ENCODE measurements at places on chromosomes 2 and 18.

DNA sequence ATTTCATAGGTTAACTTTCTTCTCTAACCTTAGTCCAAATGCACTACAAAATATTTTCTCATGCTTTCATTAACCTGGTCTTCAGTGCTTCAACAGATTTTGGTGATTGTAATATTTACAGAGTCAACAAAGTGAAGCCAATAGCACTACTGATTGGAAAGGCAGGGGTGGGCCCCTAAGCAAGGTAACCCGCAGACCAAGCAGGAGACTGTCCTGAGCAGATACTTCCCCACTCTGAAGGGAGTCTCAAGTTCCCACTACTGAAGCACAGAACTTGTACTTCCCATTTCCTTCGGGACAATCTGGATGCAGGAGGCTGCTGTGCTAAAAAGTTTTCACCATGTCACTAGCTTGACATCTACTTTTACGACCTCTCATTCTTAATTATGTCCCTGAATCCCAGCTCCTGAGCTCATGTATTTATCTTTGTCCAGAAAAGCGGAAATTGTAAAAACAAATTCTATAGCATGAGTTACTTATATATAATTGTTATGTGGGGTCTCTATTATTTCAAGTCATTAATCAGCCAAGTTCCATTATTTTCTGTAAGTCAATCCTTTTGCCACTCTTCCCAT, 311.6 kb upstream of the REV1 start:
- DNase-seq = no peak

DNA sequence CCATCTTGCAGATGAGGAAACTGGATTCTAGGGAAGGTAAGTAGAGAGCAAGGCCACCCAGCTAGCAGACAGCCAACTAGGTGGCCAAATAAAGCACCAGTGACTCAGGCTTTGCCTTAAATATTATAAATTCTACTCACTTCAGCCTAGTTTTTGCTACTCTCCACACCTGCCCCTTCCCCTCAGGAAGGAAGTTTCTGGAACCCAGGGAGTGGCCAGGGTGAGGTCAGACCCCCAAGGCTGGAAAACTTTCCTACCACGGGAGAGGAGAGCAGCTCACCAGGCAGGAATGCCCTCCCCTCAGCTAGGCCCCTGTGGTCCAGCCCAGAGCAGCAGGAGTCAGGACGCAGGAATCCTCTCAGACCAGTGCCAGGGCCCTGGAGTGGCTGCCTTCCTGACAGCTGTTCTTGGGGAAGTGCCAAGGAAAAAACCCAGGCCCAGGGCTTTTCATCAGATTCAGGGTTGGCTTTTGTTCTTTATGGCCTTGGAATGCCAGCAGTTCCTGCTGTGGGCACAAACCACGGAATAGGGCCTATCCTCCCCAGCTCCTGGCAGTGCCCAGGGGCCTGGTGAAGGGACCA, 5.1 kb upstream of the PAX8 start:
- no peak for DNase-seq

- no peak for DNase-seq
These were observed 10.8 kb upstream of the NCOA1 start for GRCh38 chr2:24480245-24480644.

DNA sequence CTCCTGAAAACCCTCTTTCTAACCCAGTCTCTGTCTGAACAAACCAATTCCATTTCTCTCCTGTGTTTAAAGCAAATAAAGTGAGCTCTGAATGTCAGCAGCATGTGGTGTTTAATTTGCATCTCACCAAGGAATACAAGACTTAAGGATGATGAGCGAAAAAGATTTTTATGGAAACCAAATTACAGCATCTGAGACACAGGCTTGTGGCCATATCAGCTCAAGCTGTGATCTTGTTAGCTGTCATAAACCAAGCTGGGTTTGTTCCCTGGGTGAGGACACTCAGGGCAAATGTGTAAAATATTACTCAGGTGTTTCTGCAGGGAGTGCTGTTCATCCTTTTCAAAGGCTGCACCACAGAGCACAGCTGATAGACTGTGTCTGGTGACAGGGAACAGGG, 129.3 kb upstream of the REV1 start:
- DNase-seq = no peak

GRCh38 chr2:74648009-74648443, at the start of gene M1AP:
Gene M1AP (minus strand): TSS chr2:74648330. CDS start chr2:74640275, 8,055 bp downstream.
- no peak for DNase-seq

DNA sequence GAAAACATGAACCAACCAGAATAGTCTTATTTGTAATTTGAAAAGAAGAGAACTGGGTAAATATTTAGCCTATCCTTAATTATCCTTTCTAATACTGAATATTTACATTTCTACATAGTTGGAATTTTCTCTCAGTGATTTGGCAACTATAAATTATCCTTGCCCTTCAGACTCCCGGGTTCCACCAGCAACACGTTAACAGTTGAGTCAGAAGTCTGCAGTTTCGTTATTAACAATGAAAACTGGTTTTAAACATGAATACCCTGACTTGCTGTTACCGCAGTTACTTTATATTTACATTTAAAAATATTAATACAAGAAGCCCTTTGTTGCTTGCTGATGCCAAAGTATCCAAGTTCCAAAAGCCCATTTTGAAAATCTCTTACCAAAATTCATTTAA, 673.0 kb downstream of the ARHGAP15 start:
- peak; percentile 22 for DNase-seq

DNA sequence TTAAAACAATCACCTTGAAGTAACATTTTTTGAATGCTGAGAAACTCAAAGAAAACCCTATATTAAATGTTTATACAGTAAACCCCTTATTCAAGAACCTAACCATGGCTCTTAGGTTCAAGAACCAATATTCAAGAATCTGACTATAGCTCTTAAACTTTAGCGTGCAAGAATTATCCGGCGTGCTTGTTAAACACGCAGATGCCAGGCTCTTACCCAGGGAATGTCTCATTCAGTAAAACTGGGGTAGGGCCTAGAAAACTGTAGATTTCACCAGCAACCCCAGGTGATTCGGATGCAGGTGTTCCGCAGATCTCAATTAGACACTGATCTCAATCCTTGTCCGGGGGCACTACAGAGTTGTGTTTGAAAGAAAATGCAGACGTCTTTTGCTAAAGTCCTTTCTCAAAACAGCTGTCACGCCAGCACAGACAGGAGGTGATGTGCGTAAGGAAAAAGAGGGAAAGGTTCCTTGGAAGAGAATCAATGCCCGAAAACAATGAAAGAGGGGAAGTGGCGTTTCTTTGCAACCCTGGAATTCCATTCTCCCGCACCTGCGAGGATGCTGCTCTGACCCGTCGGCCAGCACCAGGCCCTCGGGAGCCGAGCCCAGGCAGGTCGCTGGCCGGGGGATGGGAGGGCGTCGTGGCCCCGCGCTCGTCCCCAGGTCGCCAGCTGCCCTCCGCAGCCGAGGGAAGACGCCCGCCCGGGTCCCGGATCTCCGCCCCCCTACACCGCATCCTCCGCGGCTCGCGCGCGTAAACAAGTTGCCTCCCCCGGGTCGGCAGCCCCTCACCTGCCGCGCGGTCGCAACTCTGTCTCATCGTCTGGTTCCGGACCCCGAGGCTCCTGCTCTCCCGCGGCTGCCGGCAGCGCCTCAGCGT, 851 bp downstream of the EIF2AK3 start:
- peak; percentile 21 for DNase-seq

- no peak for DNase-seq
These were observed 30.1 kb upstream of the GMPPA start for GRCh38 chr2:219468410-219469185.

DNA sequence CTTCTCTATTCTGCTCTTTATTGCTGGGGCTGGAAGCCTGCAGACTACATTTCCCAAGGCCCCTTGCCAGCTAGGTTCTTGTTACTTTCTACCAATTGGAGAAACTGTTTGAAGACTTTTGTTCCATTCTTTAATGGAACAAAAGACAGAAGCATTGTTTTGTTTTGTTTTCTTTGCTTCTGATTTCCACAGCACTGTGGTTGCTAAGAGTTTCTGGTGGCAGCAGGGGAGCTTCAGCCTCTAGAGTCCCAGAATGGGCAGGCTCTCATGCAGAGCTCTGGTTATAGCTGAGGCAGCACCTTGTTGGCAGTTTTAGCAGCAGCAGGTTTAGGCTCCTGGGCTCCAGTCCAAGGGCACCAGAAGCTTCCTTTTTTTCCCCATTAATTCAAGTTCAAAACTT, 234.3 kb downstream of the ETAA1 start:
- no peak for DNase-seq

GRCh38 chr2:189544318-189545042, 36.1 kb downstream of the SLC40A1 start:
- no peak for DNase-seq

DNA sequence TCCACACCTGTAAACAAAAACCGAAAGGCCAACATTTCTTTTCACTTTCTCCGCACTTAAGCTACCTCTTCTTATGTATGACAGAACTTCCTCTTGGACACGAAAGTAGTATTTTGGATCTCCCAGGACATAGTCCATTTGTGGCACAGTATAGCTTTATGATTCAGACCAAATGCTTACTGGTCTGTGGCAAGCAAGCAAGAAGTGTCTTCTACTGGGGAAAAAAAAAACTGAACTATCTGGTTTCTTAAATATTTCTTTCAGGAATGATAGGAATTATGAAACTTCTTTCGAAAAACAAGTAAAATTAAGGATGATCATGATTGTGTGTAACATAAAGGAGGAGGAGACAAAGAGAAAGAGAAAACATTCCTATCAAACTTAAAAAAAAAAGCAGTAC, 33.6 kb downstream of the SRBD1 start:
- no peak for DNase-seq

DNA sequence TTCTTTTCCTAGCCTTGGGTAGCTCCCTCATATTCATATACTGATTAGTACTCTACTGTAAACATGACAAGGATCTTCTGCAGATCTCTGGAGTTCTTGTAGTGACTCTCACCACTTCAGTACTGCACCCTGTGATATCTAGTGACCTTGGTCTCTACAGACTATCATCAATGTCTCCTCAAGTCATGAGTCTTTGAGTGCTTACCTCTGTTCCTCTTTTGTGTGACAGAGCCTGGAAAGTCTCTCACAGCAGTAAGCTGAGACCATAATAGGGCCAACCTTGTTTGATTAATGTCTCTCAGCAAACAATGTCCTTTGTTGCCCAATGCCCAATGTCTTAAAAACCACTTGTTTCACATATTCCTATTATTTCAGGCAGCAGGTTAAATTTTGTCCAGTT, 34.2 kb upstream of the BAZ2B start:
- DNase-seq = no peak

GRCh38 chr2:177204417-177204816, 8.2 kb upstream of the HNRNPA3 start:
- no peak for DNase-seq

DNA sequence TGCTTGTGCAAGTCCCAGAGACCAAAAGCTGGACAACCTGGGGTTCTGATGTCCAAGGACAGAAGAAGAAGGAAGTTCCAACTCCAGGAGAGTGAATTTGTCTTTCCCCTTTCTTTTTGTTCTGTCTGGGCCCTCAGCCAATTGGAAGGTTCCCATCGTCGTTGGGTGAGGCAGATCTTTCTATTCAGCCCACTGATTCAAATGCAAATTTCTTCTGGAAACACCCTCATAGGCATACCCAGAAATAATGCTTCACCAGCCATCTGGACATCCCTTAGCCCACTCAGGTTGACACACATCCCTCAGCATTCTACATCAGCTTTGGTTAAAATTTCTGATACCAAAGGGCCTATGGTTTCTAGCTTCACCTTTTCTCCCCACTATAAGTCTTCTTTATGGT, 156.5 kb downstream of the SP3 start:
- no peak for DNase-seq

DNA sequence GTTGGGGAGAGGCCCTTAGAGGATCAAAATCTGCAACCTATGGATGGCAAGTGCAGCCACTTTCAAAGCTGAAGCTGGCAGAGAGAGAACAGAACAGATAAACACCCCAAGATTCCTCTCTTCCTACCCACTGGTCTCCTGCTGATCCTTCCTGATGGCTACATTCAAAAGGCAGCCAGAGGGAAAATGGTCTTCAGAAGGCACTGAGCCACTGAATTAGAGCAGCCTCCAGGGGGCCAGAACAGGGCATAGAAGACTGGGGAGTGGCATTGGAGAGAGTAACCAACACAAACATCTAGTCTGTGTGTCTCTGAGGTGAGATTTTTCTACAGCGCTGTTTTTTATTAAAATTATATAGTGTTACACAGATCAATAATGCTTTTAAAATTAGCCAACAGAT, 432.6 kb downstream of the PARD3B start:
- DNase-seq = no peak

DNA sequence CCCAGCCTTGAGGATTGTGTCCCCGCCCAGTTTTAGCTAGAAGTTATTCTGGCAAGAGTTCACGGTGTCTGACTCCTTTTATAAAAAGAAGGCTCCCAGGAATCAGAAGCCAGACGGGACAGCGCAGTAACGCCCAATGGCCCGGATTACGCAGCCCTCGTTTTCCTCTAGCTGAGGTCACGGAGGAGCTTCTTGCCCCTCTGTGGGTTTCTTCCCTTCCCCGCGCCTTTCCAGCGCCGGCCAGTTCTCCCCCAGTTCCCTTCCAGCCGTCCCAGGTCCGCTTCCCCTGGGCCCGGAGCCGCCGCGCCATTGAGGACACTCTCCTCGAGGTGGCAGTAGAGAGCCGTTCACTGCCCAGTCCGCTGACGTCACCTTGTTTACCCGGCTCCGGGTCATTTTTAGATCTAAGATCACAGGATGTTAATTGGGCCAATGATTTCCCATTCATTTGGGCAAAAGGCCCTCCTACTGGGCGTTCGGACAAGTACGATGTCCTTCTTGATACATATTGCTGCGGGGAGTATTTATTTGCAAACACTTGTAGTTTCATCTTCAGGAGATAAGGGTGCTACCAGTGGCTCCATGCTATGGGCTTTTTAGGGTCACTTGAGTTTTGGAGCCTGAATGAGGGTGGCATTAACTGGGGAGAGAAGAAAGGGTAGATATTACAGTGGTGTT, 81.5 kb upstream of the PPM1B start:
- DNase-seq = peak; percentile 79

- DNase-seq = peak; percentile 80
These were observed 1.0 kb upstream of the GMPPA start for GRCh38 chr2:219497495-219498279.

GRCh38 chr2:109613081-109613921, 465 bp downstream of the SEPTIN10 start:
- DNase-seq = peak; percentile 40

DNA sequence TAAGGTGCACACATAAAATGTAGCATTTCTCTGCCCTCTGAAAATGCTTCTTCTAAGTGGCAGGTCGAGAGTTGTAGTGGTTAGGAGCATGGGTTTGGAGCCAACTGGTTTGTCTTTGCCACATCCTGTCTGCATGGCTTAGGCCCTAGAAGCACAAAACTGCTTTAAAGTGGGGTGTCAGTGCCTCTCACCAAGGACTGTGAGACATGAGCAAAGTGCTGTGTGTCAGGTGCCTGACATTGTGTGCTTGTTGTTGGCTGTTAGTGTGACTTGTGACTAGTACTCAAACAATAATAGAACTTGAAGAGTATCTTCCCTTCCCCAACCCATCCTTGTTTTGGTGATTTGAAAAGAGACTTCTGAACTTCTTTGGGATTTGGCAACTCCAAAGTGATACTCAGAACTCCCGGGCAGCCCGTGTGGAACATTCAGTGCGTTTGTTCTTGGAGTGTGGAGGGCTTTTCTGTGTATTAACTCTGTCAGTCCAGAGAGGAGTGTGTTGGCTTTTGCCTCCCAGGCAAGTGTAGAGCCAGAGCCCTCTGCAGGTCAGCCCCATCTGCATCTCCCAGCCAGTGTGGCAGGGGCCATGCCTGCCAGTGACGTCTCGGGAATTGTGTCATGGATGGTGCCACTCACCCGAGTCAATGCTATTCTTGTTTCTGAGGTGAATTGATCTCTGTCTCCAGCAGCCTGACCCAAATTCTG, 5.0 kb downstream of the MGAT5 start:
- DNase-seq = no peak

All from GM13977 (cell line).